COR-L47 (cell line): ENCODE measurements at places on chromosomes 6 and 20.
A peak's percentile ranks its signal among the peaks of the same experiment; 100 is the strongest.

GRCh38 chr20:25020345-25020744 lies 27.8 kb upstream of the APMAP start:
- no peak for DNase-seq

DNA sequence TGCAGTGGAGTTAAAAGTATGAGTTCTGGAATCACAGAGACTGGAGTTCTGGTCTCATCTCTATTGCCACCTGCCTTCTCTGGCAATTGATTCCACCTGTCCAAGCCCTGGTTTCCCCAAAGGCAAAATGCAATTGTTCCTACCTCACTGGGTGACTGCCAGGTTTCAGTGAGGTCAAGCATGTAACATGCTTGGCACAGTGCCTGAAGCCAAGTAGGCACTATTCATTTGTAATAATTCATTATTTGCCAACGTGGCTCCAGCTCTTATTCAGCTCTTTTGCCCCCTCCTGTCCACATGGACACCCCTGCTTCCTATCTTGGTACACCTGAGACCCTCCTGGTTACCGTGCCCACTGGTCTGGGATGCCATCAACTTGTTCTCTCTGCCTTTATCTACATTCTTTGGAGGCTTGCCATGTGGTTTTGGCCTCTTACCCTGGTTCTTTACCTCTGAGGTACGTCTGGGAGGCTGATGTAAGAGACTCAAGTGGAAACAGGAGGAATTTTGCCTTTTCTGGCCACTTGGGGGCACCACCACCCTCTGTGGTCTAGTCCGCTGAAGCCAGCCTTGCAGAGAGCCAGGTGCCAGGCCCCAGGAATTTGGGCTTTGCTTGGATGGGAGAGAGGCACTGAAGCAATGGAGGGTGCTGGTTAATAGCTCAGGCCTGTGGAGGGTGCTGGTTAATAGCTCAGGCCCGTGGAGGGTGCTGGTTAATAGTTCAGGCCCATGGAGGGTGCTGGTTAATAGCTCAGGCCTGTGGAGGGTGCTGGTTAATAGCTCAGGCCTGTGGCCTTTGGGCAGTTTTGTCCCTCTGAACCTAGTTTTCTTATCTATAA lies 1.7 kb downstream of the KCNK15 start:
- peak; percentile 95 for DNase-seq

DNA sequence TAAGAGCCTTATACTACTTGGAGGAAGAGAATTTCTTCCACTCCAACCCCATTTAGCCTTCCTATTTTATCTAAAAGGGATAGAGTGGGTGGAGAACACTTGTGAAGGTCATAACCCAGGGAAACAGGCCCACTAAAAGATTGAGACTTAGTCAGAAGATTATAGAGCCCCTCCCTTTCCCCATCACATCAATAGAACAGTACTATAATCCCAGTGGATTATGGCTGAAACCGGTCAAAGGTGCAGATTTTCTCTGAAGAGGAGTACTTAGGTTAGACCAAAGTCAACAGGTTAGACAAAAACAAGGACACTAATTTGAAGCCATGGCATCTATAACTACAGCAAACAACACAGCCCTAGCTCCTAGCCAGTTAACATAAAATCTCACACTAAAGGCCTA lies 330.9 kb upstream of the NOX3 start:
- no peak for DNase-seq

GRCh38 chr6:10093282-10093681 lies 321.6 kb downstream of the TFAP2A start:
- DNase-seq, result no peak

DNA sequence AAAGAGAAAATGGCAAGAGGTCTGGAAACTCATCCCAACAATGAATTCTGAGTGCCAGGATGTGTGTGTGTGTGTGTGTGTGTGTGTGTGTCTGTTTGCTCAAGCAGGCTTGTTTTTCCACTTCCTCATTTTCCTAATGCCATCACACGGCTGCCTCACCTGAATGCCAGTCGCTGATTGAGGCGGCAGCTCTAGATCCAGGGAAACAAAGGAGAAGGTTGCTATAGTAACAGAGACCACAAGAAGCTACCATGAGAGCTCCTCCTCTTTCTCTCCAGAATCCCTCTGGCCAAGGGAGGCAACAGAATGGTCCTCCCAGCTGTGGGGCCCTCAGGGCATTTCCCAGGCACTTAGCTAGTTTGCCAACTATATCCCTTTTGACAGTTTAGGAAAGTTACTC lies 241.1 kb upstream of the TSHZ2 start:
- DNase-seq, result no peak

GRCh38 chr6:75149240-75149639 lies 56.6 kb downstream of the COL12A1 start:
- no peak for DNase-seq

DNA sequence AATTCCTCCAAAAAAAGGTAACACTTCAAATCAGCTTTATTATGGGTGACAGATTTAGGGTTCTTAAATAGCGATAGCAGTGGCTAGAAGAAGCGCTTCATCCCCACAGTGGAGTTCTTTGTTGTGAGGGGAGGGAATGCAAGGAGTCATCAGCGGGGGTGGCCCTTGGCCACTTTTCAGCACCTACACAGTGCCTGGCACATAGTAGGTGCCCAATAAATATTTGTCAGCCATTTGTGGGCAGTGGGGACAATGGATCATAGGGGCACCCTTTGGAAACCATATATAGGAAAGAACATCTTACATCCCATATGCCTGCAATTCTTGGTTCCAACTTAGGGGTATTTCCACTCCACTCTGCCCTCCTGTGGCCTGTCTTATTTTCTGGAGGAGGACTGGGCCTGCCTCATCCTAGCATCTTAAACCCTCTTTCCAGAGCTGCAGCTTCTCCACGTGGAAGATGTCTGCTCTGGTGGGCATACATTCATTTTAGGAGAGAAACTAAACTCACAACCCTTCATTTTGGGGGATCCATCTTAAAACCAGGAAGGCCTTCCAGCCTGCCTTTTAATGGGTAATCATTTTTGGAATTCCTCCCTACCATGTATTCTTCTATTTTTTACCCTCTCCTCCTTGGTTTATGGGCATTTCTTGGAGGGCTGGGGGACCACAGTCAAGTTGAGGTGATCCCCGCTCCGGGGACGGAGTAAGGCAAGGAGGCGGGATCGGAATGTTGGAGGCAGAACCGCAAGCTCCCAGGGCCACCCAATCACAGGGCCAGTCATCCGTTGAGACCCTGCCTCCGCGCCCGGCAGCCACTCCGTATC lies 2.6 kb upstream of the GPSM3 start:
- DNase-seq, result no peak

GRCh38 chr20:63641792-63642523 lies 11.3 kb downstream of the STMN3 start:
- peak; percentile 94 for DNase-seq

GRCh38 chr20:37310951-37311350 lies 21.5 kb downstream of the MANBAL start:
- DNase-seq, result no peak

DNA sequence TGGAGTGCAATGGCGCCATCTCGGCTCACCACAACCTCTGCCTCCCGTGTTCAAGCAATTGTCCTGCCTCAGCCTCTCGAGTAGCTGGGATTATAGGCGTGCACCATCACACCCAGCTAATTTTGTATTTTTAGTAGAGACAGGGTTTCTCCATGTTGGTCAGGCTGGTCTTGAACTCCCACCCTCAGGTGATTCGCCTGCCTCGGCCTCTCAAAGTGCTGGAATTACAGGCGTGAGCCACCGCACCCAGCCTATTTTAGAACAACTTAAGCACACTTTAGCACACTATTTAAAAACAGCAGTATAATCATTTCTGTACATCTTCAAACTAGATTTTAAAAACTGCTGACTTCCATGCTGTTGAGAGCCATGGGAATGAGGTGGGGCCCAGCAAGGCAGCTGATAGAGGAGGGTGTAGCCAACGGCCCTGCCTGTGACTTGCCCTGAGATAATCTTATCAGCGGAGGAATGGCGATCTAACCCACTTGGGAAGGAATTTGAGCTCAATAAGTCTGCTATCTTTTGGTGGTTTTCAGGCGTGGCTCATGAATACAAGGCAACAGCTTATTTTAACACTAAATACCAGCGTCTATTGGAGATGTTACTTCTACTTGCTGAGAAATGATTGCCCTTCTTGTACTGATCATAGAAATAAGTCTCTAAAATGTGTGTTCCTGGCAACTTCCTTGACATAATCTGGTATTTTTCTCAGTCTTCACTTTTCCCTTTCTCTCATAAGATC lies 12.1 kb downstream of the ZDHHC14 start:
- no peak for DNase-seq

- no peak for DNase-seq
Measured at GRCh38 chr20:45850926-45851325, 6.3 kb downstream of the ACOT8 start.

GRCh38 chr20:44817143-44817910 lies 7.0 kb upstream of the RIMS4 start:
- no peak for DNase-seq

GRCh38 chr6:120248451-120248850 lies 898.9 kb upstream of the MAN1A1 start:
- DNase-seq, result no peak

DNA sequence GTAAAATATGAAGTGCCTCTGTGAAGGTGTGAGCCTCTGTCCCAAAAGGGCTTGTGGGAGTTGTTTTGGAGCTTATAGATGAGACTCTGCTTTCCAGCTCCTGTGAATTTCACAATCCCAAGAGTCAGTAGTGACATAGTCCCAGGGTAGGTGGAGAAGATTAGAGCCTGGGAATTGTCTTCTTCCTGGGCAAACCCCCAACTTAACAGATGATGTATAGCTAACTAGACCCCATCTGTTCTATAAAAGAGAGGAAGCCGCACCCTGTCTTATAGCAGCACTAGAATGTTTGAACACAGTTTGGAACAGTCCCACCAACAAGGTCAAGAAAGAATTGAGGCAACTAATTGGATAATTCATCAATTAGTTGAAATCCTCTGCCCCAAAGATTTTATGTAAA lies 294.7 kb downstream of the ZNF217 start:
- no peak for DNase-seq

DNA sequence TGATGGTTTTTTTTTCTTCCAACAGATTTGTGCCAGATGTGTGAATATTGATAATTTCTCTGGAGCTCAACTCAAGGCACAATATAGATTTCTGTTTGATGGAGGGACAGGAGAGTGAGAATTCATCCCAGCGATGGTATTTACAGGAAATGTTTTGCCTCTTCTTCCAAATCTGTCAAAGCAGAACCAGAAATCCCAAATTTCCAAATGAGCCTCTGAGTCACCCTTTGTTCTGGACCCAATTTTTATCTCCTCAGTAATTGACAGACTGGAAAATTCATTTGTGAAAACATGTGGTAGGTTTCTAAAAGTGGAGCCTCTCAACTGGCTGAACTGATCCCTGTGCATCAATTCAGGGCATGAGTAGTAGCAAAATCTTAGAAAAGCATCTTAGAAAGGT lies 223.2 kb upstream of the TSHZ2 start:
- no peak for DNase-seq

- no peak for DNase-seq
Measured at GRCh38 chr20:62445553-62446340, 18.4 kb upstream of the RBBP8NL start.

DNA sequence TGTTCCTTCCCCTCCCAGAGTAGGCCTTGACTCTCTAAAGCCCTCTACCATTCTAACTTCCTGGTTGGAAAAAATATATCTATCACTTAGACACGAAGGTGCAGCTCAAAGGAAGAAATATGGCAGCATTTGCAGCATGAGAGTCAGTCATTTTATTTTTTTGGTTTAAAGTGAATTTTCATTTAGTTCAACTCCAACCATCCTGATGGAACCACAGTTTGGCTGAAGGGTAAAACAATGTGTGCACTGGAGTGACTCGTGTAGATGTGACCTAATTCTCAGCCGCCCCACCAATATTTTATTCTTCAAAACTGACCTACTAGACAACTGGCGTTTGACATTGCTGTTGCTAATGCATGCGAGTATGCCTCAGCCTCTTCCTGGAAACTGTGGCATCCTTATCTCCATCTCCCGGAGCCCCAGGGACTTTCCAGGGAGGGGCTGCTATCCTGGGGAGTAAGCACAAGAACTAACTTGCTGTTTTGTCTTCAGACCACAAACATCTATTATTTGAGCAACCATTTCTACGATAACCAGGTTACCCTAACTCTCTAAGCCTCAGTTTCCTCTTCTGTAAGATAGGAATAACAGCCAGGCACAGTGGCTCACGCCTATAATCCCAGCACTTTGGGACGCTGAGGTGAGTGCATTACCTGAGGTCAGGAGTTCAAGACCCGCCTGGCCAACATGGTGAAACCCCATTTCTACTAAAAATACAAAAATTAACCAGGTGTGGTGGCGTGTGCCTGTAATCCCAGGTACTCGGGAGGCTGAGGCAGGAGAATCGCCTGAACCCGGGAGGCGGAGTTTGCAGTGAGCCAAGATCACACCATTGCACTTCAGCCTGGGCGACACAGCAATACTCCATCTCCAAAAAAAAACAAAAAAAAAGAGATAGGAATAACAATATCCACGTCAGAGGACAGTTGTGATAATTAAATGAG lies 148.7 kb upstream of the JARID2 start:
- no peak for DNase-seq

- no peak for DNase-seq
Measured at GRCh38 chr6:56625356-56625755, 17.3 kb downstream of the DST start.

- no peak for DNase-seq
Measured at GRCh38 chr20:4087923-4088322, 72.6 kb upstream of the RNF24 start.

GRCh38 chr6:38587766-38588362 lies 51.9 kb downstream of the BTBD9 start:
- no peak for DNase-seq

GRCh38 chr6:140064366-140064765 lies 689.9 kb upstream of the CITED2 start:
- no peak for DNase-seq

- DNase-seq, result no peak
Measured at GRCh38 chr6:117546674-117547073, 55.6 kb downstream of the GOPC start.

DNA sequence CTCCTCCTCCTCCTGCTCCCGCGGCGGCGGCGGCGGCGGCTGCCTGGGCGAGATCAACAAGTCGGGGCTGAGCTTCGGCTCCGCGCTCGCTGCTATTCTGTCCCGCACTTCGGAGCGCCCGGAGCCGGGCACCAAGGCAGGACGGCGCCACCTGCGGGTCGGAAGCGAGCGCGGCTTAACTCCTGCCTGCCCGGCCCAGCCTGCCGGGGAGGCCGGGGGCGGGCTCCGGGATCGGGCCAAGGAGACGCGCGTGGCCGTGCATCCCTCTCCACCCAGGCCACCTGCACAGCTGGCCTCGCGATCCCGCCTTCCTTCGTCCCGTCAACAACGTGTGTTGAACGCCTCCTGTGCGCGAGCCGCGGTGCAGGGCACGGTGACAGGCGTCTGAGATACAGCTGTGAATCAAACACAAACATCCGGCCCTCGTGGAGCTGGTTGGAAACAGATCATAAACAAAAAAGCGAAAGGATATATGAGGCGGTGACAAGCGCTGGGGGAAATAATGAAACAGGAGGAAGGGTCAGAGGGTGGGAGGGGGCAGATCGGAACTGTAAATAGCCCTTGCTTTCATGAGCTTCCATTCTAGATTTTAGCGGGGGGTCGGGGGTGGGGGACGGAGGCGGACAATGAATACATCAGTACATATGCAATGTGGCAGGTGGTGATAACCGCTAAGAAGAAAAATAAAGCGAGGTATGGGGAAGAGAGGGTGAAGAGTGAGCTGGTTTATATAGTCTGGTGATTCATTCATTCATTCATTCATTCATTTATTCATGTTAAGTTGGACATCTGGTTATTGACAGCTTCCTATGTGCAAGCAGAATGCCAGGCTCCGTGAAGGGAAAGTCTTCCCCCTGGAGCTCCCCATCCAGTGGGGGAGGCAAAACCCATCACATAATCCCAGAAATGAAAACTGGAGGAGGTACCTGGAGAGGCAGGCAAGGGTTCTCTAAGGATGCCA lies 2.0 kb upstream of the KCNB1 start:
- DNase-seq, result peak; percentile 89
